ENCODE measurements at places on chromosomes 16 and 17. TPM values are rescaled to one million over a fixed set of nuclear protein-coding genes. Genes with fewer than 3 reads are reported as not detected.

SCGB1C2 gene
- not detected for total RNA-seq

DNA sequence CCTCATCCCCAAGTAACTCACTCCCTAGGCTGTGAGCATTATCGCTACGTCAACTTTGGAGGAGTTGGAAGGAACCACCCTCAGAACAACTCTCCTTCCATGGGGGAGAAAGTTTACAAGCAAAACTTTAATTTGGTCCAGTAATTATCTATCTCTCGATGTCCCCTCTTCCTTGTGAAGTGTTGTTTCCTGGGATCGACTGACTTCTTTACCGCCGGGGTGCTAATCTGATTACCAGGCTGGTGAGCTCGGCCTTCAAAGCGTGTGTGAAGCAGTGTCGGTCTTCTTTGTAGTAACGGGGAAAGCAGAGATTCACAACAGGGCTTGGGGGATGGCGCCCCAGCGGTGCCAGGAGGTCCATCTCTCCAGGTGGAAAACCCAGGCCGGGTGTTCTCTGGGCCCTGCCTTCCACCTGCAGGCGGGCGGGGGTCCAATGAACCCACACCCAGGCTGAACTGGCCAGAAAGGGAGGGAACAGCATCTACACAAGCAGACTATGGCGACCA is 14.5 kb upstream of the FOXF1 start:
- no peak for DNase-seq

- no peak for DNase-seq
Measured at GRCh38 chr16:69935740-69936139, 15.4 kb upstream of the CLEC18A start.

DNA sequence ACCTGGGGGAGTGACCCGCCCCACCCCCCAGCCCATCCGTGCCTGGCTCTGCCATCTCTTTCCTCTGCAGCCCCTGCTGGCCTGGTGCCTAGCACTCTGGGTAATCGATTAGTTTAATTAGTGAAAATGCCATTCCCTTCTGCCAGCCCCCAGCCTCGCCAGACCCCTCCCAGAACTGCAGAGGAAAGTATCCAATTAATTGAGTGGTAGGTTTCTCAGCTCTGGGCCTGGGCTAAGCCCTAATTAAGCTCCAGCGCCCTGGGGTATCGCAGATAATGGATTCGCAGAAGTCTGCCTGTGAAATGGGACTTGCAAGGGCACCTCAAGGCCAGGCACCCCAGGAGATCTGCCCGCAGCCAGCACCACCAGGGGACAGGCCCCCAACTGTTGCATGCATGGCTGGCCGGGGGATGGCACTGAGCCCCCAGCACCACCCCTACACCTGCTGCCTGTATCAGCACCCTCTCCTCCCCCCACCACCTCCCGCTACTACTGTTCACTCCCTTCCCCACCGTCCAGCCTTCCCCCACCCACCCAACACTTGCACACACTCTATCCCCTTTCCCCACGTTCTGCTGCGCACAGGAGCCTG is 19.7 kb upstream of the SPPL2C start:
- no peak for DNase-seq

All from activated B cell treated with CpG ODN at 0.5 μM for 24 hours (primary cell).